ENCODE measurements at places on chromosomes 3 and 15. TPM values are rescaled to one million over a fixed set of nuclear protein-coding genes. Genes with fewer than 3 reads are reported as not detected.

NIPA2 gene
- total RNA-seq, result 68.9 TPM

GRCh38 chr15:45377609-45378148 is 665 bp downstream of the GATM start:
- H3K36me3 ChIP-seq, result peaks cover 7% of the 10 kb centered on the region
- H3K27ac ChIP-seq, result no peak overlapping the region
- H3K4me3 ChIP-seq, result peak overlapping the region; percentile 83
- H3K4me1 ChIP-seq, result peaks cover 12% of the 10 kb centered on the region

- H3K27me3 ChIP-seq, result peaks cover 5% of the 10 kb centered on the region
- no peak for DNase-seq
Measured at GRCh38 chr15:81275711-81276392, 48.1 kb downstream of the STARD5 start.

DNA sequence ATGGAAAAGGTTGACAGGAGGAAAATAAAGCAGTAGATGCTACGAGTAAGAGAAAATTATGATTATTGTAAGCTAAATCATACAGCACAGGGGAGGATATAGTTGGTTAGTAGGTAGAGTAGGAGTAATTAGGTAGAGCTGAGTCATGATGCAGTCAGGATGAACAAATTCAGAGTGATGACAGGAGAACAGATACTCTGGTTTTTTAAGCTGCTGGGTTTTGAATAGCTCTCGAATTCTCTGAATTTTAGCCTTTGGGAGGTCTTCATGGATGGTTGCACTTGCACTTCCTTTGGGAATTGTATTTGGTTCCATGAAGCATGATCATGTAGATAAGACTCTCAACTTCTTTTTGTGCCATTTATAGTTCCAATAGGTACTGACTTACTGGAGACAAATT is 96.2 kb downstream of the ECT2 start:
- no peak for DNase-seq
- H3K27me3 ChIP-seq, result no peaks in the 10 kb centered on the region
- peak overlapping the region; percentile 21 for H3K27ac ChIP-seq
- peaks cover 11% of the 10 kb centered on the region for H3K4me1 ChIP-seq
- H3K36me3 ChIP-seq, result no peaks in the 10 kb centered on the region
- no peak overlapping the region for H3K4me3 ChIP-seq

MASP1 gene
- 3.5 TPM for total RNA-seq
